A549 treated with Mapracorat at 1 μM for 4 hours (cell line): ENCODE measurements at places on chromosomes 4 and X. TPM values are rescaled to one million over a fixed set of nuclear protein-coding genes. Genes with fewer than 3 reads are reported as not detected.

The NCBP2L gene
- not detected in 5 replicates for total RNA-seq

The CSN1S1 gene
- not detected in 5 replicates for total RNA-seq

The COL4A5 gene
- total RNA-seq = 9.1 to 12.9 TPM (median 11.7 TPM) in 5 replicates

The ETDC gene
- not detected in 5 replicates for total RNA-seq

The MORF4L2 gene
- 405 to 1,091 TPM (median 476 TPM) in 5 replicates for total RNA-seq

The BLTP1 gene
- 5.5 to 8.5 TPM (median 7.7 TPM) in 5 replicates for total RNA-seq

The IRAK1 gene
- total RNA-seq = 191 to 225 TPM (median 216 TPM) in 5 replicates

The SH3RF1 gene
- 7.9 to 10.4 TPM (median 9.2 TPM) in 5 replicates for total RNA-seq

The FAM9B gene
- not detected in 5 replicates for total RNA-seq

The CT45A1 gene
- not detected in 5 replicates for total RNA-seq

The FAT1 gene
- 143 to 198 TPM (median 152 TPM) in 5 replicates for total RNA-seq

The POU4F2 gene
- not detected in 5 replicates for total RNA-seq

The MGARP gene
- 0.30 to 0.81 TPM (median 0.71 TPM) in 5 replicates for total RNA-seq

The KLF3 gene
- 11.2 to 13.8 TPM (median 12.6 TPM) in 5 replicates for total RNA-seq

The RTL5 gene
- total RNA-seq = 2.1 to 2.4 TPM (median 2.3 TPM) in 5 replicates

The ARSJ gene
- total RNA-seq = 3.8 to 4.7 TPM (median 4.5 TPM) in 5 replicates
